ENCODE measurements at places on chromosomes 12 and 14.
A peak's percentile ranks its signal among the peaks of the same experiment; 100 is the strongest.

DNA sequence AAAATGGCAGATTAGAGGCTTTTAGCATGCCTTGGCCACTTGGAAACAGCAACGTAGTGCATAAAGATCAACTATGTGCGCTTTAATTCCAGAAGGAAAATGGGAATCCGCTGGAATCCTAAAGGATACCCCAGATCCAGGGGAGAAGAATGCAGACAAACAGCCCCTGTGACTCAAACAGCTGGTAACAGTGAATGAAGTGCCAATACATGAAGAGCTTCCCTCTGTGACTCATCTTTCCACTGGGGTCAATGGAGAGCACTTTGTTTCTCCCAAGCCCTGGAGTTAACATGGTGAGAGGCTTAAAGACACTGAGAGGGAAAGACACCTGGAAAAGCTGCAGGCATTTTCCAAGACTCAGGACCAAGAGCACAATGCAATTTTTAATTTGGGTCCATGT lies 263.1 kb downstream of the CEP128 start:
- DNase-seq = no peak

DNA sequence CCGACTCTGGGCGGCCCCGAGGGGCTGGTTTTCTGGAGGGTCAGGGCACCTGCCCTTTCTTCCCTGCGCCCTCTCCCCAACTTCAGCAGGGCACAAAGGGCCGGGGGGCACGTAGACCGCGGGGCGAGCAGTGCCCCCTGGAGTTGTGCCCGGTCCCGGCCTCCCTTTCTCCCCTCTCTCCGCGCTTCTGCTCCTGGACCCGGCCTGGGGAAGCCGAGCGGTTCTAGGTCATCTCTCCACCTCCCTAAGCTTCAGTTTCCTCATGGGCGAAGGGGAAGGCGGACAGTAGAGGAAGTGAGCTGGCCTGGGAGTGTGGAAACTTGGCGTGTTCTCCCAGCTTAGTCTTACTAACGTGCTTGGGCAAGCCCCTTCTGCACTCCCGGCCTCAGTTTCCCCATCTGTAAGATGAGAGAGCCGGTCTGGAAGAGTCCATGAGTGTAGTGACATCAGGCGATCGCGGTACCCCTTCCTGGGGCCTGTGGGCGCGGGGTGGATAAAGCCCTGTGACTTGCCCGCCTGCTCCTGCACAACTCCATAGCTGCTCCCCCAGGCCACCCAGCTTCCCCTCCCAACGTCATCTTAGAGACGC lies 158.6 kb upstream of the PARP11 start:
- peak; percentile 86 for DNase-seq

DNA sequence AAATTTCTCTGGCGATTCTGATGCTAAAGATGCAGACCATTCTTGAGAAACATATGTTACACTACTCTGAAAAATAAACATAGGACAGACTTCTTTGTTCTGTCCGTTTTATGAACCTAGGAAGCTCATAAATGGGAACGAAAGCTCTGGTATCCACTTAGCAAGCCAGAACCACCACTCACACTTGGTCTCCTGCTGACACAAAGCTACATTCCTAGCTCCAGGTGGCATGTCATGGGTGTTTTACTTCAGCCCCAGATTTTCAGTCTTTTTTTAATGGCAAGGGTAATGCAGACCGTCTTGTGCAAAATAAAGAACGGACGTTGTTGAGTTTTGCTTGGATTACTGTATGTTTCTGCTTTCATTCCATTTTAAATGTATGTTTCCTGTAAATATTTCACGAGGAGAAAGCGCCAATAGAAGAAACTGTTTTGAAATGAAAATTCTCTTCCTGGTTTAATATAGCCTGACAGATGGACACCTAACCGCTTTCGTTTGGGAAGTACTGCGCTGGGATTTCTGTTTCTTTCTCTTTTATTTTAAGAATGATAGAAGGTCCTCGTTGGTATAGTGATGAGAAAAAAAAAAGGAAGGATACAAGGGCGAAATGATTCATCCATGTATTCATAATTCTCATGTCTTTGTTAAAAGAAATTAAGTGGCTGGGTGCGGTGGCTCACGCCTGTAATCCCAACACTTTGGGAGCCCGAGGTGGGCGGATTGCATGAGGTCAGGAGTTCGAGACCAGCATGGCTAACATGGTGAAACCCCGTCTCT lies 871 bp upstream of the COQ5 start:
- no peak for DNase-seq

GRCh38 chr12:3206536-3207072 lies 129.4 kb downstream of the TSPAN9 start:
- no peak for DNase-seq

DNA sequence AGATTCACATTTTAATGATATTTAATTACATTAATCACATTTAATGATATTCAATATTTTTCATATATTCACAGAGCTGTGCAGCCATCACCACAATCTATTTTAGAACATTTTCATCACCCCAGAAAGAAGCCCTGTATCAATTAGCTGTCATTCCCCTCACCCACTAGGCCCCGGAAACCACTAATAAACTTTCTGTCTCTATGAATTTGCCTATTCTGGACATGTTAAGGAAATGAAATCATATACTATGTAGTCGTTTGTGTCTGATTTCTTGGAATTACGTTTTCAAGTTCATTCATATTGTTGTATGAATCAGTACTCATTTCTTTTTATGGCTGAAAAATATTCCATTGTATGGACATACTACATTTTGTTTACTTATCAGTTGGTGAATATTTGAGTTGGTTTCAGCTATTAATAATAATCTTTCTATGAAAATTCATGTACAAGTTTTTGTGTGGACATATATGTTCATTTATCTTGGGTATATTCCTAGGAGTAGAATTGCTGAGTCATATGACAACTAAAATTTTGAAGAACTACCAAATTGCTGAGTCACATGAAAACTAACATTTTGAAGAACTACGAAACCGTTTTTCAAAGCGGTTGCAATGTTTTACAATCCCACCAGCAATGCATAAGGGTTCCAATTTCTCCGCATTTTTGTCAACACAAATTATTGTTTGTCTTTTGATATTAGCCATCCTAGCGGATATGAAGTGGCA lies 11.7 kb upstream of the OTOGL start:
- DNase-seq = no peak

- no peak for DNase-seq
These were observed 5.3 kb downstream of the SPRYD3 start for GRCh38 chr12:53073881-53074280.

DNA sequence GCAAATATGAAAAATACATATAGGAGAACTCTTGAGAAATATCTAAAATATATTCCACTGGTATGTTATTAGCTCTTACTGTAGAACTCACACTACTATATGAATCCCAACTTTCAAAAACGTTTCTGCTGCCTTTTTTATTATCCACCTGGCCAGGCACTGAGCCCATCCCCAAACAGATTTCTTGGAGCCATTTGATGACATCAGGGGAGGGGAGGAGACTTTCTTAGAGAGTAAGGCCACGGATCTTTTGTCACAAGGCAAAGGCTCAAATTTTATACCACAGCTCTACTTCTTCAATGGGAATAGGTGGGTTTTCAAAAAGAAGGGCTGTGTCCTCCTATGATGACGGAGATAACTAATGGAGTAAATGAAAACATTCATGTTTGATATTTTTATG lies 83.0 kb downstream of the SLC25A21 start:
- DNase-seq = no peak

DNA sequence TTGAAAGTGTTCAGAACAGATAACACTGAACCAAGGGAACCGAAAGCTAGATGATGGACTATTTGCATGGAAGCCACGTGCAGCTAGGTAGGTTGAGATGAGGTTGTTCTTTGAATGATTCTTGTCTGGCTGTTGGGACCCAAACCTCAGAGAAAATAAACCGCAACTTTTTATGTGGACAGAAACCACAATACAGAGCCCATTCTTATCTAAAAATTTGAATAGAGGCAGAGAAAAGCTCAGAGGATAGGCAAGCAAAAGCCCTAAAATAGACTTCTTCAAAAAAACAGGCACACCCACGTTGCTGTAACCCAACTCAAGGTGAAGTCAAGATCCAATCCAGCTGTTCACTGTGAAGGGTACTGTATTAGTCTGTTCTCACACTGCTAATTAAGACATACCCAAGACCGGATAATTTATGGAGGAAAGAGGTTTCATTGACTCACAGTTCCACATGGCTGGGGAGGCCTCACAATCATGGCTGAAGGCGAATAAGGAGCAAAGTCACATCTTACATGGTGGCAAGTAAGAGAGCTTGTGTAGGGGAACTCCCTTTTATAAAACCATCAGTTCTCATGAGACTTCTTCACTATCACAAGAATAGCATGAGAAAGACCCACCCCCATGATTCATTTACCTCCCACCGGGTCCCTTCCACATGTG lies 353.8 kb downstream of the AACS start:
- no peak for DNase-seq

GRCh38 chr12:72297666-72298065 lies 25.5 kb downstream of the TRHDE start:
- no peak for DNase-seq

GRCh38 chr12:122975790-122976647 lies 975 bp downstream of the OGFOD2 start:
- DNase-seq = no peak

- DNase-seq = no peak
These were observed 59.9 kb downstream of the IRF2BPL start for GRCh38 chr14:76968621-76969063.

- no peak for DNase-seq
These were observed 3.4 kb upstream of the GCH1 start for GRCh38 chr14:54906075-54906474.

DNA sequence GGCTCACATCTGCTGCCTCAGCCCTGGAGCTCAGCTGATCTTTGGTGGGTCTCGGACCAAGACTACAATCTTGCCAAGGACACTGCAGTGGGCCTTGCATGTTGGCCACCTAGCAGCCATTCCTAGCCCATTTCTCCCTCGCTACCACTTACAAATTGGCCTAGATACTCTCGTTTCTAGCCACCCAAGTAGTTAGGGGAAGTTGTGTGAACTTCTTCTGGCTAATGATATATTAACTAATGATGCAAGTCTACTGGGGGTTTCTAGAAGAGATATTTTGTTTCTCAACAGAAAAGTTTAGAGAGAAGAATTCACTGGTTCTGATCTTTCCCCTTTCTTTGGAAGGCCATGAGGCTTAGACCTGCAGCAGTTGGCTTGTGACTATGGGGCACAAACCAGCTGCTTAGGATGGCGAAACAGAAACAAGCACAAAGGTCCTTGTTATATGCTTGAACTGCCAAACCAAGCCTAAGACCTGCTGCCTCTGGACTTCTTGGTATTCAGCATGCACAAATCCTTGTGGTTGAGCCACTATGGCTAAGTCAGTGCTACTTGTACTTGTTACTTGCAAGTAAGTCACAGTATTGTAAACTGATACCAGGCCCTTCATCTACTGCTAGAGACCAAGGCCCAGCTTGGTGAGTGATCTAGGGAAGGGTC lies 30.5 kb upstream of the GPATCH2L start:
- no peak for DNase-seq

DNA sequence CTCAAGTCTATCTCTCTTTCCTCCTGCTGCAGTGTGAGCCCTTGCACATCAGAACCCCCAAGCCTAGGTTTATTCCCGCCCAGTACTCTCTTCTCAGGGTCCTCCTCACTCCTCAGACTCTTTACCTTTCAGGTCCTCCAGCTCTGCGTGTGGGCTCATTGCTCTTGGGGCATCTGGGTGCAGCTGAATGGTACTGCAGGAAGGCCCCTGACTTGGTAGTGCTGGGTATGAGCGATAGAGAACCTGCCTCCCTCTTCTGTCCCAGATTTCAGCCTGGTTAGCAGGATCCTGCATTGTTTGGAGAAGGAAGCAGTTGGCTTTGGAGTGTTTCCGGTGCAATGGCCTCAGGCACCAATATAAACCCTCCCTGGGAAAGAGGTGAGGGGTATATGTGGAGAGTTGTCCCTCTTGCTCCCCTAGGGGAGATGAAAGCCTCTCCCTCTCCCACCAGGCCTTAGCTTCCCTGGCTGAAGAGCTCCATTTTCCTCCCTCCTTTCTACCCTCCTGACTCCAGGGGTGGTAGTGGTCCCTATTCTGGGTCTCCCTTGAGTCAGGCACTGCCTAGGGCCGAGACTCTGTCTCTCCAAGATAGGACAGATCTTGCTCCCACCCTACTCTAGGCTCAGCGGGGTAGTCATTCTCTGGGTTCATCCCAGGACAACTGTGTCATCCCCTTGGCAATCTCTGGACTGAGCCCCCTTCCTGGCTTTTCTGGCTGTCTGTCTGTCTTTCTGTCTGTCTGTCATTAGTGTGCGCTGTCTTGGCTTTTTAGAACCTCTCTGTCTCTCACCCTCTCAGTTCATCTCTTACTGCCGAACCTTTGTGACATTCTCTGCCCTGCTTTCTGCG lies 3.8 kb downstream of the LRP1 start:
- no peak for DNase-seq
